Activated gamma-delta T cell treated with Interleukin-2 at 50 U/mL for 16 hours (primary cell): ENCODE measurements at places on chromosomes 4 and X.

DNA sequence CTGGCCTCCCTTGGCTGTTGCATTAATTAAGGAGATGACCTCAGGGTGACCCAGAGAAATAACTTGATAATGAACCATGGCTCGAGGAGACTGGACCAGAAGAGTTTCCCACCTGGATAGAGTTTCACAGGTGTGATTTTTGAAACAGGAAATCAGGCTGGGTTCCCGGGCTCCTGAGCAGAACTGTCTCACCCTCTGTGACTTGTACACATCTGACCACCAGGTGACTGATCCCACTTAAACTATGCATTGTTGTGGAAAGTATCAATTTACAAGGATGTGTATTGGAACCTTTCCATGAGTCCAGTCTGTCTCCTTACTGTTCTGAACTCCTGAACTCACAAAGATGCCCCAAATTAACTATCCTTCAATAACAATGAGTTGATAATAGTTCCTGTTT lies 220.3 kb downstream of the PTTG2 start:
- no peak for DNase-seq

DNA sequence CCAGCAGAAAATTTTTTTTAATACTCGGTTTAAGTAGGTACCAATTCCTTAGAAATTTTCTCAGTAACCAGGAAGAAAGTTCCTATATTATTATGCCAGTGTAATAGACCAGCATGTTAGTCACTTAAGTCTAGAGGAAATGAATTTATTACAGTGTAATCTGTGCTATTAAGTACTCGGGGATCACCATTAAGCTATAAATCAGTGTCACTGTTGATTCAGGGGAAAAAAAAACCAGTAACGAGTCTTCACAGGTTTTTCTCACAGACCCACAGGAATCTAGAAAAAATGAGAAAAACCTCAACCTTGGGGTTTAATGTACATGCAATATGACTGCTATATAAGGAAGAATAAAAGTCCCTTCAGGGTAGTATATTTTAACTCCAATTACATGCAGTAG lies 138.3 kb upstream of the IL1RAPL2 start:
- DNase-seq: no peak

- DNase-seq: no peak
Measured at GRCh38 chr4:114316789-114317188, 281.8 kb upstream of the UGT8 start.

DNA sequence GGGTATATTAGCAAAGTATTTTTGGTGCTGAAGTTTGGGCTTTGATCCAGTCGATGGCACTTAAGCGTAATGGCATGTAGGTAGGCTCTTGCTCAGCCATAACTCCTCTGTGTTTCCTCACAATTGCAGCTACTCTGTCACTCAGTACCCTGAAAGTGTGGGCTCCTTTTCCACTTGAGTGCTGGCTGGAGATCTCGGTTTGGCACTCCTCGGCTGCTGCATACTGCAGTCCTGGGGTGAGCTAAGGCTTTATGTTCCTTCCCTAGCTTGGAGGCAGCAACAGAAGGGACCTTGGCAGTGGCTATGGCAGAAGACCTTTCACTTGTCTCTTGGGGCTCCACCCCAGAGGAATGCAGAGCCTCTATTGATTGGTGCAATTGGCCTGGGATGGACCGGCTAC lies 106.7 kb upstream of the GRXCR1 start:
- no peak for DNase-seq

DNA sequence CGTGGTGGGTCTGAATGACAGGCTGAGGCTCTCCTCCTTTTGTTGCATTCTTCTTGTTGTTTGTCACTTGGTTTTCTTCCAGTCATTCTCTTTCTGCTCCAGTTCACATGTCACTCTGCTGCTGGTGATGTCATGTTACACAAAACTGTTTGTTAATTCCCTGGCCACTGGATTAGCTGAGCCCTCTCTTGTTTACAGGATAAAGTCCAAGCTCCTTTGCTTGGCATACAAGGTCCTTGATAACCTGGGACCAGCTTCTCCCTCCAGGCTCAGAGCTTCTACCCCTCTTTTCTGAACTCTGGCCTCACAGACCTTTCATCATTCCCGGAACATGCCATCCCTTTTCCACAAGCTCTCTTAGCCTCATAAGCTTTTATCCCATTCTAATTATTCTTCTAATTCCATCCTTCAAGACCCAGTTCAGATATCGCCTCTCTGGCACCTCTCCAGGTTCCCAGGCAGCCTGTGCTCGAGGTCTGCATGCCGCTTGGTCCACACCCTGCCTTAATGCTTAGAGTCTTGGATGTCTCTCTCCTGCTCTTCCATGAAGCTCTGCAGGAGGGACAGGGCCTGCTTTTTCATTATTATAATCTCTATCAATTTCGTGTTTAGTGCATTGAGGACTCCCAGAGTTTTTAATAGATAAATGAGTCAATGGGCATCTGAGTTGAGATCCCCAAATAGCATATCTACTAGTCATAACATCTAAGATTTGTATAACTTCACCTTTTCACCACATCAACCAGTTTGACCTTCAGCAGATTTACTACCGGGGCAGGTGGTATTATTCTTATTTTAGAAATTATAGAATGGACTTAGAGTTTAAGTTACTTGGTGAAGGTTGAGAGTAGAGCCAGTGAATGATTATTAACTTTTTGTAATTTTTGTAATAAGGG lies 98.7 kb downstream of the TMEM131L start:
- no peak for DNase-seq

- no peak for DNase-seq
Measured at GRCh38 chr4:70874268-70875156, 27.7 kb upstream of the MOB1B start.

DNA sequence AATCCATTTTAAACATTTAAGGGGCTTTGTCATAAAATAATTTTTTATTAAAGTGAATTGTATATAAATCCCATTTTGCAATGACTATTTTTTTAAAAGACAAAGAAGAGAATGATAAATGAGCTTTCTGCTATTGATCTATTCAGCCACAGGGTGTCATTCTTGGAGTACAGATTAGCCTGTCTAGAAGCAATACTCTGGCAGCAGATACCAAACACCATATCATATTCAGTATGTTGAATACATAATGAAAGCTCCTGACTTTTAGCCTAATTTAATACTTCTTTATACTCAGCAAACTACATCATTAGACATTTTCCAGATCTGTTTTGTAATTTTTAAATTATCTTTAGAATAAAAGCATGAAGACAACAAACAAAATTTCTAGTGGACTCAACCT lies 496.3 kb downstream of the PDGFC start:
- DNase-seq: no peak
